ENCODE measurements at places on chromosomes 5 and 9.

- DNase-seq, result no peak
These were observed 43.9 kb downstream of the SLC46A2 start for GRCh38 chr9:112846528-112847488.

GRCh38 chr9:137626464-137626863 is 7.7 kb downstream of the EHMT1 start:
- DNase-seq, result no peak

DNA sequence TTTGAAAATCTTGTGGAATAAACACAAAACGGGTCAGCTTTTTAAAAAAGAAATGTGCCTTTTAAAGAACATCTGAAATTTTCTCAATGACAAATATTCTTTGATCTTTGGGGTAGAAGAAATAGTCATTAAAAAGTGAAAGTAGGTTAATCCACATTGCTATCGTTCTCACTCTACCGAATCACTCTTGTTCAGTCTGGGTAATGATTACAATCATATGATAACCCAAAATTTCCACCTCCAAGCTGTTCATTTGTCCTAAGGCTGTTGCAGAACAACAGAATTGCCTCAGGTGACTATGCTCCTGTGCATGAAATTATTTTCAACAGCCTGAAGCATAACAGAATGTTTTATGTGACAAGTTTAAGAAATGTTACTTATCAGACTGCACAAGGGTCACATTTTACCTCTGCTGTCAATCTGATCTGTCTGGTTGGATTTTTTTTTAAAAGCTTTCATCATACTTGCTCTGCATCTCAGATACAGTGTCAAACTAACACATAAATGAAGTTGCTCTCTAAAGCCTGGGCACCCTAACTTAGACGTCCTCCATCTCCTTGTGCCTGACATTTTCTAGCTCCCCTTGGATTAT is 227.3 kb downstream of the LURAP1L start:
- no peak for DNase-seq

DNA sequence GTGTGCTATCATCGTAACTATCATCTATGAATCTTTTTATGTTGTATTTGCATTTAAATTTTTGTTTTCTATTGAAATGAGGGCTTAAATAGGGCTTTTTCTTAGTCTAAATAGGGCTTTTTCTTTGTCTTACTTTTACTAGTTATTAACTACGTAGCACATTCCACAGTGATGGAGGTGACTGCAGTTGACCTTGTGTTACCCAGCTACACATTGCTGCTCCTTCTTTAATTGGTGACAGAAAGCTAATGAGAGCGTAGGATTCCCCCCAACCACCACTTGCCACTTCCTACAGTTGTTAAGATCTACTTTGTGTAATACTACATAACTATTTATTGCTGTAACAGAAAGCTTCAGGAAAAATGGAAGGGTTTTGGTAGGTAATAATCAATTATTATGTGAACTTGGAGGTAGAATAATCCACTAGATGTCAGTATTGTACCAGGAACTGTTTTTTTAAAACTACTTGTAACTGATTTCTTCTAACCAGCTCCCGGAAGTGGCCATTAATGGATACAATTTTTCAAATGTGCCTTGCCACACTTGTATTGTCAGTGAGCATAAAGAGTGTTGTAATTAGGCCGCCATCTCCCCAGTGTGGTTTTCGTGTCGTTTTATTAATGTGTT is 18.0 kb downstream of the MTRR start:
- DNase-seq, result no peak

GRCh38 chr5:125228363-125229070 is 482.1 kb upstream of the ZNF608 start:
- no peak for DNase-seq

GRCh38 chr5:58871648-58872242 is 288.9 kb downstream of the RAB3C start:
- DNase-seq, result no peak

DNA sequence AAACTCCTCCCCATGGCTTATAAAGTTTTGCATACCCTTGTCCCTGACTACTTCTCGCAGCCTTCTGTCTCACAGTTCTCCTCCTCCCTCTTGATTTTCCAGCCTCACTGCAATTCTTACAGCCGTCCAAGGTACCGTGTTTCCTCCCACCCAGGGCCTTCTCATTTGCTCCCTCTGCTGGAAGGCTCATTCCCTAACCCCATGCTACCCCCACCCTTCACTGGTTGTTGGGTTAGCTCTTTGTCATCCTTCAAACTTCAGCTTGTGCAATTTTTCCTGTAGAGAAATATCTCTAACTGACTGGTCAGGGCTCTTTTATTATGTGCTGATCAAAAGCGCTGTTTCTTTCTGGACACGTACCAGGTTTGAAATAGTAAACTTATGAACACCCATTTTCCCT is 329.2 kb downstream of the EBF1 start:
- DNase-seq, result no peak

GRCh38 chr9:93406371-93406770 is 45.1 kb upstream of the FAM120A start:
- DNase-seq, result no peak

DNA sequence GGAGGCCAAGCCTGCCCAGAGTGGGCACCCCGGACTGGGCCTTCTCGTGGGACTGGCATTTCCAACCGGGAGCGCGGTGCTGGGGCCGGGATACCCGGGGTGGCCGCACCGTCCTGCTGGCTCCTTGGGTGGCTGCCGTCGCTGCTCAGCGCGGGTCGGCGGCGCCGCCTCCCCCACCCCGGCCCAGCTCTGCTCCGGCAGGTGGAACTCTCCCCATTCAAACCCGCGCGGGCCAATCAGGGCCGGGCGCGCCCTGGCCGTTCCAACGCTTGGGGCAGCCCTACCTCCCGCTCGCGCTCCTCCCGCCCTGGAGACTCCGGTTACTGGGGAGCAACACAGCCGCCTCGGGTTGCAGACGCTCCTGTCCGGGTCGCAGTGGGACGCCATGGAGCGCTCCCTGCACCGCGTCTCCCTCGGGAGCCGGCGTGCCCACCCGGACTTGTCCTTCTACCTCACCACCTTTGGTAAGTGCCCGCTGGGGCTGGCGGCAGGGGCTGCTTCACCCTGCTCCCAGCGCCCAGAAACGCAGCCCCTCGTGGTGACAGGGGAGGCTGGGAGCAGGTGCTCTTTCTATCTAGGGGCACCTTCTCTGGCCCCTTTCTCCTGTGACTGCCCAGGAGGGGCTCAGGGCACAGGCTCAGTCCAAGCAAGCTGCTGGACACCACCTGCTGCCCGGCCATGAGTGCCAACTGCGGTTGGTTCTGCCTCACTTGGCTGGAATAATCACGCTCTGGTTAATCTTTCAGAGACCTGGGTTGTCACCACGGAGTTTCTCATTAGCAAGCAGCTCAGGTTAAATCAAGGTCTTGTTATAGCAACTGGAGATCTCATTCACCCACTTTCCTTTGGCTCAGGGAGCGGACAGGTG is at the start of gene RGS3:
RGS3 (plus strand) TSS at position 310 of the 868 bp plus-strand sequence; CDS start at position 386, 76 bp downstream.
- DNase-seq, result no peak

DNA sequence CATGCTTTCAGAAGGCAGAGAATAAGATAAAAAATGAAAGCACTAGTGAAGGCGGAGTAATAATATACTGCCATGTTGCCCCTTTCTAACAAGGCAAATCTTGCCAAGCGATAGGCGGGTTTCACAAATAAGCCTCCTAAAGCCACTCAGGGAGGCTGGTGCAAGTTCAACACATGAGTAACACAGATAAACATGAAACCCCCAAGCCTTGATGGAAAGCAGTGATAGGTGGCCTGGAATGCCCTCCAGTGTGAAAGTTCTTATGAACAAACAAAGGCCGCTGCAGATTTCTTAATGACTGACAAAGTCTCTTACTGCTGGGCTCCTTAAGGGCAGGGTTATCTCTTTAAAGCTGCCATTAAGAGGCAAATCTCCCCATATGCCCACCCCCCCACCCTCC is 154.7 kb downstream of the ZDHHC21 start:
- no peak for DNase-seq

GRCh38 chr5:15682122-15682521 is 182.1 kb downstream of the FBXL7 start:
- no peak for DNase-seq

- DNase-seq, result no peak
These were observed 208.6 kb downstream of the CAAP1 start for GRCh38 chr9:26684029-26684428.

GRCh38 chr5:80195837-80196400 is 59.9 kb downstream of the SERINC5 start:
- no peak for DNase-seq

DNA sequence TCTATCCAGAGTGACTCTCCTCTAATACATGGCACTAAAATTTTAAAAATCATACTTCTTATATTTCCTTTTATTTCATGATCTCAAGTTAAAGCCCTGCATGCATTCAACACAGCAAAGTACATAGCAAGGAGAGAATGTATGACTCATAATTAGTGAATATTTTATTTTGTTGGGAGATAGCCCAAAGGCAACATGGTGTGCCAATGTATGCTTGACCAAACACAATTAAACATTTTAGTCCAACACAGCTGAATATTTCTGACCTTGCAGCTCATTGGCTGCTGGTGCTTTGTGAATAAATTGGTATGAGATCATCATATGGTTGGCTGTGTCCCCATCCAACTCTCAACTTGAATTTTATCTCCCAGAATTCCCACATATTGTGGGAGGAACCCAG is 103.5 kb downstream of the NPR3 start:
- DNase-seq, result no peak

- DNase-seq, result no peak
These were observed 231.5 kb downstream of the CYLC2 start for GRCh38 chr9:103226647-103227013.

DNA sequence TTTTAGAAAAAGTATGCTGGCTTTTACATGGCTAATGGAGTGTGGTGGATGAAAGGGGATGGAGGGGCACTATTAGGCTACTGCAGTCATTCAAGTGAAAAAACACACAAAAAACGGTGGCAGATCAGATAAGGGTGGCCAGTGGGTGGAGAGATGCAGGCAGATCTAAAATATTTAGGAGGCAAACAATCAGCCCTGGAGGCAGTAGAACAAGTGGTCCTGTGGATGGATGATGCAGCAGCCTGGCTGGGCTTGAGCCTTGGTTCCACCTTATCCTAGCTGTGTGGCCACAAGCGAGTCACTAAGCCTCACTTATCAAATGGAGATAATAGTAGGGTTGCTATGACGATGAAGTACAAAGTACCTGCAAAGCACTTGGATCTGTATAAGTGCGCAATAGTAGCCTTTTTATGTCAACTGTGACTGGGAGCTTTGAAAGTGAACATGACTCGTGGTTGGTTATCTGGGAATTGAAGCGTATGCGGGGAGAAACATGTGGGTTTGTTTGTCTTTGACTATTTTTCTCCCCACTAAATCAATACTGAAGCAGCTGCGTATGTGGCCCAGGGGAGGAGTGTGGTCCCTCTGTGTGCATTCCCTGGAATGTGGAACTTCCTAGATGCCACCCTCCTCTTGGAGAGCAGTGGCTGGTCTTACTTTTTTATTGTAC is 20.2 kb downstream of the NSG2 start:
- DNase-seq, result no peak

- DNase-seq, result no peak
These were observed 666.9 kb upstream of the KLF4 start for GRCh38 chr9:108156270-108156998.

DNA sequence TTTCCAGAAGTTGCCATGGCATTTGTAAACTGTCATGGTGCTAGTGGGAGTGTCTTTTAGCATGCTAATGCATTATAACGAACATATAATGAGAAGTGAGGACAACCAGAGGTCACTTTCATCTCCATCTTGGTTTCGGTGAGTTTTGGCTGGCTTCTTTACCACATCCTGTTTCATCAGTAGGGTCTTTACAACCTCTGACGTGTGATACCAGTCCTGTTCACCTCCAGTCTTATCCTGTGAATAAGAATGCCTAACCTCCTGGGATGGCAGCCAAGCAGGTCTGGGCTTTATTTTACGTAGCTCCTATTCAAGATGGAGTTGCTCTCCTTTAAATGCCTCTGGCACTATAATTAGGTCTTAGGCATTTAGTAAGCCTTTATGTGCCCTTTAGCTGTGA is 20.4 kb upstream of the RFK start:
- DNase-seq, result no peak

GRCh38 chr9:92983984-92984589 is 36.8 kb downstream of the FGD3 start:
- DNase-seq, result no peak

- DNase-seq, result no peak
These were observed 117.0 kb upstream of the GNA14 start for GRCh38 chr9:77764894-77765780.

DNA sequence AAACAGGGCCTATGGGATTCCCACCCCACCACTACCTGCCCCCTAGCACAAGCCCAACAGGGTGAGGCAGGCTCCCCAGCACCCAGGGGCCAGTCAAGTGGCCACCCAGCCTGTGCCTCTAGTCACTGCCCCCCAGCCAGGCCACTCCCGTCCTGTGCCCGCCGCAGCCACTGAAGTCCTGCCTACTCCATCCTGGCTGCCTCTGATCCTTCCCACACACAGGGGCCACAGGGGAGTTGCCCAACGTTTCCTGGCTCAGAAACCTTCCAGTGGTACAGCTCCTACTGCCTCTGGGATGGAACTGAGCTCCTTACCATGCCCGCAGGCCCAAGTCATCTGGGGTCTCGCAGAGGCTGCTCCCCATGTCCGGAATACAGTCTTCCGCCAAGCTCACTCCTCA is 70.2 kb upstream of the STXBP1 start:
- no peak for DNase-seq

GRCh38 chr5:160188141-160189015 is 40.9 kb upstream of the FABP6 start:
- DNase-seq, result no peak

DNA sequence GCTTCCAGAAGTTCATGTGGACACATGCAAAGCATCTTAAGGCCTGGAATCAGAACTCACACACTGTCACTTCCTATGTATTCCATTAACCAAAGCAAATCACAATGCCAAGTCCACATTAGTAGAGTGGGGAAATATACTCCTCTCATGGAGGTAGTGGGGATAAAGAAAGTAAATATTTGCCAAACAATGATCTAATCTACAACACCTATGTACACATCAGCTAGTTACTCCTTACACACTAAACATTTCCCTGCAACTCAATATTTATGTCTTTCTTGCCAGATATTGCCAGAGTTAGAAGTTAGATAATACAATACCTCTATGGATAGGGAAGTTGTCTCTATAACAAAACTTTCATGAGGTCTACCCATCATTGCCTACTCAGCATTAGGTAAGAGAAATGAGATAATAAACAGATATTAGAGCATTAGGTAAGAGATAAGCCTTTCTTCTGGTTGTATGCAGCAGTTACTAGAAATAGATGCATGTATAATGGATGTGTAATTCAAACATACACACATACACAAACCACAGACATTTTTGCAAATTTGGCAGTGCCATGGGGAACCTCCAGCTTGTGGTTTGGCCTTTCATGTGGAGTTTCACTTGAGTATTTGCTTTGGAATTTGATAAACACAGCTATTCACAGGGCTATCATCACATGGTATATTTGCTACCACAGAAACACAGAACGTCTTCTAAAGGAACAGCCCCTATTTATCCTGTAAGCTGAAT is 196.5 kb downstream of the TLE1 start:
- no peak for DNase-seq

DNA sequence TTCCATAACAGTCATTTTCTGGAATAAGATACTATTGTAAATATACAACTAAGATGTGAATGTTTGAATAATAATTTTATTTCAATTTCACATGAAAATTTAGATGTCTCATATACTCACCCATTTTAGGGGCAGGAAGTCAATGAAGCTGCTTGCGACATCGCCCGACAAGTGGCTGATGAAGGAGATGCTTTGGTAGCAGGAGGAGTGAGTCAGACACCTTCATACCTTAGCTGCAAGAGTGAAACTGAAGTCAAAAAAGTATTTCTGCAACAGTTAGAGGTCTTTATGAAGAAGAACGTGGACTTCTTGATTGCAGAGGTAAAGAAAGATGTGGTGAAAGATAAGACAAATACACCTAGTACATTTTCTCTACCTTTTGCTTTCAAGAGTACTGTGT is 8.6 kb downstream of the BHMT start:
- DNase-seq, result no peak

GRCh38 chr5:133129950-133130349 is 78.1 kb downstream of the HSPA4 start:
- DNase-seq, result no peak

Measured in activated CD8-positive, alpha-beta memory T cell treated with anti-CD3 and anti-CD28 coated beads for 48 hours (primary cell).